ENCODE measurements at places on chromosomes 11 and 22.

DNA sequence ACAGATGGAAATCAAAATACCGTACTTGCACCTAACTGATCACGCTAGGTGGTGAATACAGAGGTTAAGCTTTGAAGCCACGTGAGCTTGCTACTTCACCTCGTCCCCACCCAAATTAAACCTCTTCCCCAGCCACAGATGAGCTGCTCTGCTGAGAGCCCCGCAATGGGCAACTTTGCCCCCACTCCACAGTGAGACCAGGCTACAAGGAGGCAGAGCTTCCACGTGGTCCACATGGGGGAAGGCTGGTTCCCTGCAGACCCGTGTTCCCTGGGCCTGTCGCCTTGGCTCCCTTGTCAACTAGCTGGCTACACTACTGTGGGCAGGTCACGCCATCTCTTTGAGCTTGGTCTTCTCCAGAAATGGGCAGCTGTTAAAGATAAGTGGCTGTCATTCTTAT, 10.9 kb downstream of the CD5 start:
- ATAC-seq, result no peak

GRCh38 chr22:21904250-21904789, 36.9 kb upstream of the MAPK1 start:
- ATAC-seq, result no peak

- ATAC-seq, result no peak
These were observed 590 bp downstream of the NNMT start for GRCh38 chr11:114296605-114297372.

- no peak for ATAC-seq
These were observed 6.8 kb downstream of the MAFF start for GRCh38 chr22:38208551-38208968.

DNA sequence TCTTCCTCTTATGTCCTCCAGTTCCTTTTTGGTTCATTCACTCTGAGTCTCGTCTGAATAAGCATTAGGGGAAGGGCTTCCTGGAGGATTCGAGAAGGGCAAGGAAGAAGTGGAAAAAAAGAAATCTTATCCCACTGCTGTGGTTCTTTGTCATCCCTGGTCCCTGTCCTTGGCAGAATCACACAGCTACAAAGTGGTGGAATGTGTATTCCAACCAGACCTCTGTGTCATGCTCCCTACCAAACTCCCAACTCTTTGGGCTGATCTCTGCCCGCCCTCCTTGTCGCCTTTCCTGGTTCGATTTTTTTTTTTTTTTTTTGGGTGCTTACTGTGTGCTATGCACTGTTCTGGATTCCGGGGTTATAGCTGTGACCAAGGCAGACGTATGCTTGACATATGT, 61.0 kb downstream of the TEAD1 start:
- ATAC-seq, result no peak
